ENCODE measurements at places on chromosomes 2 and 18. TPM values are rescaled to one million over a fixed set of nuclear protein-coding genes. Genes with fewer than 3 reads are reported as not detected.
A peak's percentile ranks its signal among the peaks of the same experiment; 100 is the strongest.

TMEFF2 gene
- total RNA-seq = under 0.01 TPM

STARD6 gene
- total RNA-seq = not detected

AP1S3 gene
- total RNA-seq = 2.2 TPM

LAMA1 gene
- 8.3 TPM for total RNA-seq

ICOS gene
- total RNA-seq = not detected

CNTNAP5 gene
- not detected for total RNA-seq

NAB1 gene
- 44.2 TPM for total RNA-seq

GRHL1 gene
- 0.29 TPM for total RNA-seq

DNA sequence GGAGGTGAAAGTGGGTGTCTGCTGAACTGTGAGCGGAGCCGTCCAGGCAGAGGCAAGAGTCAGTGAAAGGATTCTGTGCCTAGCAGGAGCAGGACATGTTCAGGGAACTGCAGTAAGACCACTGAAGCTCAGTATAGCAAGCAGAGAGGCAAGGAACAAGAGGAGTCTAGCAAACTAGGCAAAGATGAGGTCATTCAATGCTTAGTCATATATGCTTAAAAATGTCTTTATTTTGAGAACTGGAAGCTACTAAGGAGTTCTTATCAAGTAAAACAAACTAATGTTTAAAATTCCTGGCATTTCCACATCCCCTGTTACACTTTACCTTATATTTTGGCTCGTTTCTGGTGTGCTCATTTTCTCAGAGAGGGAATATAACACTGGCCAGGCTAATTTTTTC, 913.4 kb downstream of the CBLN2 start:
- DNase-seq = no peak

- DNase-seq = no peak
Measured at GRCh38 chr2:181072486-181073235, 92.3 kb downstream of the UBE2E3 start.

GRCh38 chr2:176959614-176960013, 253.0 kb upstream of the HNRNPA3 start:
- no peak for DNase-seq

DNA sequence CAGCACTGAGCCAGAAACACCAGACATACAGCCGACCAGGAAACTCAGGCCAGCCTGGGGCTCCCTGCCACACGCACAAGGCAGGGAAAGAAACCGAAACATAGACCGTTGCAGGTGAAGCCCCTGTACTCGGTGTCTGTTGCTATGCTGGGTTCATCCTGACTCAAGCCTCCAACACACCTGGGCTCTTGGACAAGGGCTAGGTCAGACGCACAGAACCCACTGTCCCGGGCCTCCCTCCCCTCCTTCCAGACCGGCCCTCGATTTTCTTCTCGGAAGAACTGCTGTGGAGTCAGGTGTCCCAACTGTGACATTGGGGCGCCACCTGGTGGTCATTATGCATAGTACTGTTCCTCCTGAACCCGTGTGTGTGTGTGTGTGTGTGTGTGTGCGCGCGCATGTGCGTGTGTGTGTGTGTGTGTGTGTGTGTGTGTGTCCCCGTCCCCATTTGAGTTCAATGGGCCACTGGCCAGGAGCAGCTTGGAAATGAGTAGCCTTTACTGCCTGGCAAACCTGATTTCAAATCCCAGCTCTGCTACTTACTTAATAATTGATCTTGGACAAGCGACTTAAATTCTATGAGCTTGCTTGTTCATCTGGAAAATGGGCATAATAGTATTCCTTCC, 55.4 kb upstream of the GLI2 start:
- peak; percentile 96 for DNase-seq

DNA sequence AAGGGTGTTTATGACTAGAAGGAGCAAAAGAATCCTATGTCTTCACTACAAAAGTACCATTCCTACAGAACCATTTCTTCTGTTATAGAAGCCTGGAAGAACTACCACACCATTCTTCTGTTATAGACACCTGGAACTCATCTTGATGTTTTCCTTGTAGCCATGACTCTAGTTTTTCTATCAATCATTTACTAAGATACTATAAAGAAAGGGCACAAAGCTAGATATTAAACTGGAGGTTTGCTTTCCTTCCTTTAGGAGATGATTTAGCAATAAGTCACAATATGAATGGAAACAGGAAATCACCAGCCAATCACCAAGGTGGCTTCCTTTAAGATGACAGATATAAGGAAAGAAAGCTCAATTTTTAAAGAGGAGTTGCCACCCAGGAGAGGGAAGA, 100.3 kb upstream of the NEUROD1 start:
- no peak for DNase-seq

DNA sequence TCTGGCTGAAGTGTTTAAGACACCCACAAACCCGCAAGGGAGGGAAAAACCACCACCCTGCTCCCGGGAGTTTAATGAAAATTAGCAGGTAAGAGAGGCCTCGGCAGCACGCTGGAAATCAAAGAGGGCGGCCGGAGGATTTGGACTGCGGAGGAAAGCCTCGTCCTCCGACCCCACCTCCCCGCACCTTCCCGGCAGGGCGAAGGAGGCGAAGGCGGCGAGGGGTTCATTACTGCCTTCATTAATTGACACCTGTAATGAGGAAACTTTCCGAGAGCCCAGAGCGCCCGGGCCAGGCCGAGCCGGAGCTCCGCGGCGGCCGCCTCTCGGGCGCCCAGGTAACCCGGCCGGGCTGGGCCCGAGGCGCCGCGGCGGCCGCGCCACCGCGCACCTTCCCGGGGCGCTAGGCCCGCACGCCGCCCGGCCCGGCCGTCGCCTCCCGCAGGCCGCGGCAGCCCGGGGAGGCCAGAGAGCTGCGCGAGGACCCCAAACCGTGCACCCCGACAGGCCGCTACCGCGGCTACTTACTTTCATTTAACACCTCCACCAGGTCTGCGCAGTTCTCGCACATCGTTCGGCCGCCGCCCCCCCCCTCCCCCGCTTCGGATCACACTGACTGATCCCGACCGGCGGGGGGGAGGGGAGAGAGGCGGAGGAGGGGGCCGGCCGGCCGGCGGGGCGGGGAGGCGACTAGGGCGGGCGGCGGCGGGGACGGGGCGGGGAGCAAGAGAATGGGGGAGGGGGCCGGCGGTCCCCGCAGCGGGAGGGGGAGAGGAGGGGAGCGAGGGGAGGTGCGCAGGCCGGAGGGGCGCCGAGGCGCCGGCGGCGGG, 550 bp downstream of the USP34 start:
- DNase-seq = peak; percentile 96

- no peak for DNase-seq
Measured at GRCh38 chr2:156110890-156111289, 221.6 kb downstream of the NR4A2 start.

All from osteoblast (primary cell).